T-helper 2 cell (primary cell): ENCODE measurements at places on chromosomes 16 and 17.

DNA sequence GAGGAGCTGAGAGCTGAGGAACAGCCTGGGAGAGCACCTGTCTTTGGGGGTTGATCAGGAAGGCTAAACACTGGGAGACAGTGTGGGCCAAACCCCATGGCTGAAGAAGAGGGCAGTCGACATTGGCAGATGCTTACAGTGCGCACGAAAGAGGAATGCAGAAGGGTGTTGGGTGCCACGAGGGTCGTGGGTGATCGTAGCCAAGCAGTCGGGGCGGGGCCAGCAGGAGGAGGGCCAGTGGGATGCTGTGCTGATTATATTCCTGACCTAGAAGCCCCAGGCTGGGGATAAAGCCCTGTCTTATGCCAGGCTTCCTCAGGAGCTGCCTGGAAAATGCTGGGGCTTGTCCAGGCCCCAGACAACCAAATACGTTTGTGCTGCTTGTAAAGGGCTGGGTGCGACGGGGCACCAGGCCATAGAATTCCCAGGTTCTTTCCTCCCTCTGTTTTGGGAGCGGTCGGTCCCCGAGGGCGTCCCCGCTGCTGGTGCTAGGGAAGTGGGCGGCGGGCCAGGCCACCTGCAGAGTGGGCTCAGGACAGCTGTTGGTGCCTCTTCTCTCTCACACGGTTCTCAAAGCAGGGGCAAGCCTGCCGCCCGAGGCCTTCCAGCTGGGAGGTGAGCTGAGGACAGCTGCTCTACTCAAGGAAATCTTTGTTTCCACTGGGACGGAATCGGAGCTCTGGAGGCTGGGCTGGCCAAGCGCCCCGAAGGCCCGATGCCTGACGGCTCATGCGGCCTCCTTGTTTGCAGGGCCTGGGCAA lies 10.0 kb downstream of the C1QTNF1 start:
- DNase-seq, result no peak

- no peak for DNase-seq
Measured at GRCh38 chr16:61182391-61182790, 853.8 kb downstream of the CDH8 start.

- DNase-seq, result no peak
Measured at GRCh38 chr17:14748036-14748710, 447.3 kb downstream of the HS3ST3B1 start.

- no peak for DNase-seq
Measured at GRCh38 chr16:25155553-25156460, 44.3 kb downstream of the LCMT1 start.

- no peak for DNase-seq
Measured at GRCh38 chr17:66717641-66718058, 117.3 kb upstream of the CACNG5 start.

DNA sequence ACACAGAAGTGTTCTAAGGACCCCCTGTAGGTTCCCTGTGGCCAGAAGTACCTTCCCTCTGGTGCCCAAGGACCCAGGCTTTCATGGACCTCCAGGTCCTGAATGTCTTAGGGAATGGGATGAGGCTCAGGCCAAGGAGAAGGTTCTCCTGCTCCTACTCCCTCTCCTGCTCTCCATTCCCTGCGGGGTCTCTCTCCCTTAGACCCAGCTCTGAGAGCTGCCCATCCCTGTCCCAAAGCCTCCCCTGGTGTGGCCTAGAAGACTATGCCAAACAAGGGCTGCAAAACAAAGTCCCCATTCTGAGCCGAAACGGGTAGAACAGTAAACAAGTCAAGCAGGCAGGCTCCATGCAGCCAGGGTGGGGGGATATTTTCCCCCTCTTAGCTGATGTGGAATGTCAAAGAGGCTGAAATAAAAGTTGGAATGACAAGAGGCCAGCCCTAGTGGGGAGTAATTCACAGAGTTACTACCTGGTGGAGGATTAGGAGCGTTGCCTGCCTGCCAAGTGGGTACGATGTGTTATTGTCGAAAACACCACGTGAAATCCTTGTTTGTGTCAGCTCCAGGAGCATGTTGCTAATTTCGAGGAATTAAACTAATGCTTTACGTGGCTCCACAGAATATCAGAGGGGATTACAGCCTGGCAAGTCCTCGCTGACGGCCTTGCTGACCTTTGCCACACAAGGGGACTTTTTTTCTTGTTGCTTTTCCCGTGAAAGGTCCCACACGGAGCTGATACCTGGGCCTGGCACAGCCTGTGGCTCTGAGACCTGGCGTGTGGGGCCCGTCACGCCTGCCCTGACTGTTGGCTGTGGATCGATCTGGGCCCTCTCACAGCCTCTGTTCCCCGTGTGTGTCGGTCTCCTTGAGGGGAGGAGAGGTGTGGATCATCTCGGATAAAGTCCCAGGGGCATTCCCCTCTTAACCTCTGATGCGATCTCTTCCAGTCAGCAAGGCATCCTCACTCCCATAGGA lies 2.9 kb downstream of the WFIKKN2 start:
- DNase-seq, result no peak
